Immature natural killer cell (primary cell): ENCODE measurements at places on chromosomes 3 and 15. TPM values are rescaled to one million over a fixed set of nuclear protein-coding genes. Genes with fewer than 3 reads are reported as not detected.

The IGSF10 gene
- polyA plus RNA-seq = not detected

- DNase-seq = no peak
- H3K4me3 ChIP-seq = no peak overlapping the region
- no peaks in the 10 kb centered on the region for H3K4me1 ChIP-seq
- H3K27me3 ChIP-seq = no peaks in the 10 kb centered on the region
- H3K27ac ChIP-seq = no peak overlapping the region
Observed at GRCh38 chr3:95319921-95320494, 1257.1 kb downstream of the NSUN3 start.

DNA sequence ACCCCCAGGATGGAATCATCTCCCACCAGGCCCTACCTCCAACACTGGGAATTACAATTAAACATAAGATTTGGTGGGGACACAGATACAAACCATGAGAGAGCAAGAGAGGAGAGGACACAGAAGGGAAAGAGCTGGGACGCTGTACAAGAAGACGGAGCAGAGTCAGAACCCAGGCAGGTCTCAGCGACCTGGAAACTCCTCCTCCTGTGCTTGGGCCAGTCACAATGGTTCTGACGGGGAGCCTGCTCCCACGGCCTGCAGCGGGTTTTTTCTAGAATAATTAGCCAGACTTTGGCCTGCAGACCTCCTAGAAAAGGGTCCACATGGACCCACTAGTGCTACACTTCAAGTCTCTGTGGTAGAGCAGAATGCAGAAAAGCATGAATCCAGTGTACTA, 5.6 kb downstream of the SLC12A8 start:
- H3K4me1 ChIP-seq = peaks cover 1% of the 10 kb centered on the region
- H3K27me3 ChIP-seq = peaks cover 7% of the 10 kb centered on the region
- no peaks in the 10 kb centered on the region for H3K36me3 ChIP-seq

GRCh38 chr3:39261726-39262125, 18.1 kb downstream of the CX3CR1 start:
- peaks cover 4% of the 10 kb centered on the region for H3K27me3 ChIP-seq
- H3K4me3 ChIP-seq = peak overlapping the region; percentile 97
- no peak for DNase-seq

DNA sequence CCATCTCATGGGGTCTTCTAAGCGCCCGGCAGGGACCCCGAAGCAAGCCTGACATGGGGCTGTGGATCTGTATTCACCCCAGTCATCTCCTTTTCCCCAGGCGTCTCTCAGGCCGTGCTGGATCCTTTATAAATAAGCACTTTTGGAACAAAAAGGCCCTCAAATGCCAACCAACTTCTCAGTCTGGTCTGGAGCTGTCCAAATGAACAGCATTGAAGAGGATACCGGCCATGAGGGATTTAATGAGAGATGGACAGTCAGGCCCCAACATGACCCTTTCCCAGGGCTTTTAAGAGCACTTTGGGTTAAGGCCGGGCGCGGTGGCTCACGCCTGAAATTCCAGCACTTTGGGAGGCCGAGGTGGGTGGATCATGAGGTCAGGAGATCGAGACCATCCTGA, 89.2 kb upstream of the SPATA12 start:
- H3K4me3 ChIP-seq = no peak overlapping the region
- no peaks in the 10 kb centered on the region for H3K4me1 ChIP-seq
- H3K36me3 ChIP-seq = no peaks in the 10 kb centered on the region
- no peaks in the 10 kb centered on the region for H3K27me3 ChIP-seq
- no peak for DNase-seq
- no peak overlapping the region for H3K27ac ChIP-seq

DNA sequence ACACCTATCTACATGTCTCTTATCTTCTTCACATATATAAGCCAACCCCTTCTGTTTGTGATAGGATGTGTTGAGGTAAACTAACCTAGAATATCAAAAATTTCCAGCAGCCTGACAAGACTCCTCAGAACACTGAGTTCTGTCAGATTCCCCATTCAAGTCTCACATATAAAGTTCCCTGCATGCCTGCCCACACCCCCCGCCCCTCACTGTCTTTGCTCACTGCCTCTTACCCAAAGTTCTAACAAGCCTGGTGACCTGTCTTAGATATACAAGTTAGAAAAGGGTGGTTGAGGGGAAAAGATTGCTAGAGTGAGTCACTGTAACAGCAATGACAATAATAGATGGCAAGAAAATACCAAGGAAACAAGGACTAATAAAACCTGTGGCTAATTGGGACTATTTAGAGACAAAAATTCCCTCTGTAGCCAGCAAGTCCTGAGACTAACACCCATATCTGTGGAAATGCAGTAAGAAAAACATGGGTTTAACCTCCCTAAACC, 40.1 kb downstream of the FBXO22 start:
- peaks cover 6% of the 10 kb centered on the region for H3K36me3 ChIP-seq
- no peak overlapping the region for H3K4me3 ChIP-seq
- no peak overlapping the region for H3K27ac ChIP-seq
- peaks cover 2% of the 10 kb centered on the region for H3K4me1 ChIP-seq

GRCh38 chr3:101279765-101280385, 40.5 kb downstream of the IMPG2 start:
- no peak overlapping the region for H3K4me3 ChIP-seq
- DNase-seq = no peak
- no peaks in the 10 kb centered on the region for H3K27me3 ChIP-seq
- no peak overlapping the region for H3K27ac ChIP-seq
- H3K4me1 ChIP-seq = no peaks in the 10 kb centered on the region

- H3K27ac ChIP-seq = no peak overlapping the region
- H3K27me3 ChIP-seq = peaks cover 15% of the 10 kb centered on the region
- H3K4me1 ChIP-seq = no peaks in the 10 kb centered on the region
- H3K4me3 ChIP-seq = no peak overlapping the region
- DNase-seq = no peak
Observed at GRCh38 chr15:77851086-77851485, 218.4 kb upstream of the LINGO1 start.

The HTR3E gene
- not detected for polyA plus RNA-seq

The GOLGA8T gene
- polyA plus RNA-seq = not detected

The CHST2 gene
- 117 TPM for polyA plus RNA-seq

DNA sequence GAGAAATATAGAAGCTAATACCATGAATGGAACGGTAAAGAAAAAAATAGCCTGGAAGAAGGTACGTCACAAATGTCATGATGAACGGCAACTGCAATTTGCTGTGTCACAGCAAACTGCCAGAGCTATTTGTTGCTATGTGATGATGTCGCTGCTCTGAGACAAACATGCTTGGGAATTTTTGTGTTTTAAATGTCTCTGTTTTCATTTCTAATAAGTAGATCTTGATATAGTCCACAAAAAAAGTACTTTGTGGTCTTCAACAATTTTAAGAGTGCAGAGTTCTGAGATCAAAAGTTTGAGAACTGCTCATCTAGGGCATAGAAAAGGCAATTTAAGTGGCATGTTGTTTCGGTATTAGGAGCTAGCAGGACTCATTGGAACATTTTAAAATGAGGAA, 4.3 kb upstream of the NR1D2 start:
- H3K4me1 ChIP-seq = peaks cover 8% of the 10 kb centered on the region
- no peaks in the 10 kb centered on the region for H3K36me3 ChIP-seq
- DNase-seq = no peak
- peak overlapping the region; percentile 23 for H3K27ac ChIP-seq
- H3K27me3 ChIP-seq = peaks cover 12% of the 10 kb centered on the region

DNA sequence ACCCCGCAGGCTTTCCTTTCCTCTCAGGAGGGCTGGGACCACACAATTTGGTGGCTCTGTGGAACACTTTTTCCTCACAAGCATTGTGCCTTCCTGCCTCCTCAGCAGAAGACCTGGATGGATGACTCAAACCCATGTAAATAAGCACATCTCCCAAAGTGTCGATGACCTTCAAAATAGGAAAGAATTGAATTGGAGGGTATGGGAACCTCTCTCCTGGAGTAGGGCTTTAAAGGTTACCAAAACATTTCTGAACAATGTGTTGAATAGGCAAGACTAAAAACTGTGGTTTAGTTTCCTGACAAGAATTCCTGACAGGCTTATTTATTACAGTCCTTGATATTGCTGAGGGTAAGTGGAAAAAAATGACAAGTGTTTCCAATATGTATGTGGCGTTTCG, 118.2 kb downstream of the ALDH1A2 start:
- no peaks in the 10 kb centered on the region for H3K36me3 ChIP-seq
- no peaks in the 10 kb centered on the region for H3K4me1 ChIP-seq
- no peak overlapping the region for H3K4me3 ChIP-seq
- no peak overlapping the region for H3K27ac ChIP-seq
- no peak for DNase-seq

- H3K4me1 ChIP-seq = peaks cover 37% of the 10 kb centered on the region
- H3K27ac ChIP-seq = peak overlapping the region; percentile 55
- no peaks in the 10 kb centered on the region for H3K27me3 ChIP-seq
- no peak for DNase-seq
- H3K36me3 ChIP-seq = no peaks in the 10 kb centered on the region
- H3K4me3 ChIP-seq = no peak overlapping the region
Observed at GRCh38 chr15:65835447-65835846, 33.8 kb upstream of the RAB11A start.

DNA sequence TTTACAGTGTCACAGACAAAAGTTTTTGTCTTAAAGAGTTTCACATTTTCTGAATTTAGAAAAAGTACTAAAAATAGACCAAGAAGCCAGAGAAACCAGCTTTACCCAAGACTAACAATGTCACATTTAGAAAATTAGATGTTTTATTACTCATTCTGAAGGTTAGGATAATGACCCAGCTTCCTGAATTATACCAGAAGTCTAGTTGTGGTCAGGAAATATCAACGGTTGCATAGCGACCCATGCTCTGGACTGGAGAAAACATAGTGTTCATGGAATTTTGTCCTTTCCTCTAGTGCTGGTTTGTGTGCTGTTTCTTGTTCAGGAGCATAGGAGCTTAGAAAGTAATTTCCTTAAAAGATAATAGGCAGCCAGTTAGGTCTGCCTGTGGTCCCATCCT, 59.0 kb downstream of the DPPA2 start:
- DNase-seq = no peak
- no peaks in the 10 kb centered on the region for H3K36me3 ChIP-seq
- H3K4me1 ChIP-seq = no peaks in the 10 kb centered on the region

GRCh38 chr3:193046371-193046770, 128.7 kb upstream of the MB21D2 start:
- H3K27ac ChIP-seq = no peak overlapping the region
- H3K27me3 ChIP-seq = no peaks in the 10 kb centered on the region

DNA sequence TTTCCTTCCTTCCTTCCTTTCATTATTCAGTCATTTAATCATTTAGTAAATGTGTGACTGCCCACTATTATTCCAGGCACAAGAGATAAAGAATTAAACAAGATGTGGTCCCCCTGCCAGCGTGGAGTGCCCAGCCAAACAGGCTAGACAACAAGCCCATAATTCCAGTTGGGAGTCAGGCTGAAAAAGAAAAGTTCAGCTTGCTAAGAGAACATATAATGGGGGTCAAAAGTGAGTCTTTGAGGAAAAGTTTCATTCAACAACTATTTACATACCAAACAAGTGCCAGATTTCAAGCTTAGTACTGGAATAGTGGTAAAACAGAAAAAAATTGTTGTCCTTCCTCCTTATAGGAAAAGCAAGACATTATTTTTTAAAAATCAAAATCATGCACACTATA, 523.7 kb downstream of the TAFA4 start:
- no peaks in the 10 kb centered on the region for H3K27me3 ChIP-seq
- DNase-seq = no peak
- H3K4me1 ChIP-seq = no peaks in the 10 kb centered on the region
- H3K36me3 ChIP-seq = no peaks in the 10 kb centered on the region
- no peak overlapping the region for H3K4me3 ChIP-seq
